Hippocampal formation (tissue), 2 donors: ENCODE measurements at places on chromosomes 7 and 10.

GRCh38 chr7:150923802-150924201, 54.3 kb downstream of the KCNH2 start:
- no peak for DNase-seq

DNA sequence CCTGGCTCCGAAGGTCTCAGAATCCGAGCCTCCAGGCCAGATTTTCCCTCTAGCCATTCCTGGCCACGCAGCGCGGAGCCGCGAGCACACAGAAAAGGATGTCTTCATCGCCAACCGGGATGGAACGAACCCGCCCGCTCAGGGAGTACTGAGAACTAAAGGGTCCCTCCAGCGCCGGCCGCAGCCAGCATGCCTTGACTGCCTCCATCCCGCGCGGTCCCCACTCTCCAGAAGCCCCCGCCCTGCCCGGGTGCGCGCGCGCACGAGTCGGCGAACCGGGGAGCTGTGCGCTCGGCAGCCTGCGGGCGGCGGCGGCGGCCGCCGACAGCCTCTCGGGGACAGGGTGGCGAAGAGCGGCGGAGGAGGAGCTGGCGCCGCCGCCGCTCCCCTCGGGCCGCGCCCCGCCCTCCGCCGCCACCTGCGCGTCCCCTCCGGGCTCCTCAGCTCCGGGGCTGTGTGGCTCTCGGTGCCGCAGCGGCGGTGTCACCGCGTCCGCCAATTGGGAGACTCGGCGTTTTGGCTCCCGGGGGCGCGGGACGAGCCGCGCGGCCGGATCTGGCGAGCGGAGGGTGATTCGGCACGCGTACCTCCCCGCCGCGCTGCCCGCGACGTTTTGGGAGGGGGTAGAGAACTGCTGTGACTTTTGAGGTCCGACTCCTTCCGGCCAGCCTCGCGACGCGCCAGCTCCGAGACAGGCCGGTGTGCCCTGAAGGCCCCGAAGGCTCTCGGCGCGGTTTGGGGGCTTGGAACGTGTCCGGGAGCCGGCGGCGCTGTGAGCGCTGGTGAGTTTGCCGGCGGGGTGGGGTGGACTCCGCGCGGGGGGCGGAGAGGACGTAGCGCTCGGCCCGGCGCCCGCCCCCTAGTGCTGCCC, 453 bp upstream of the GALNT17 start:
- DNase-seq, result peak; percentile 33

DNA sequence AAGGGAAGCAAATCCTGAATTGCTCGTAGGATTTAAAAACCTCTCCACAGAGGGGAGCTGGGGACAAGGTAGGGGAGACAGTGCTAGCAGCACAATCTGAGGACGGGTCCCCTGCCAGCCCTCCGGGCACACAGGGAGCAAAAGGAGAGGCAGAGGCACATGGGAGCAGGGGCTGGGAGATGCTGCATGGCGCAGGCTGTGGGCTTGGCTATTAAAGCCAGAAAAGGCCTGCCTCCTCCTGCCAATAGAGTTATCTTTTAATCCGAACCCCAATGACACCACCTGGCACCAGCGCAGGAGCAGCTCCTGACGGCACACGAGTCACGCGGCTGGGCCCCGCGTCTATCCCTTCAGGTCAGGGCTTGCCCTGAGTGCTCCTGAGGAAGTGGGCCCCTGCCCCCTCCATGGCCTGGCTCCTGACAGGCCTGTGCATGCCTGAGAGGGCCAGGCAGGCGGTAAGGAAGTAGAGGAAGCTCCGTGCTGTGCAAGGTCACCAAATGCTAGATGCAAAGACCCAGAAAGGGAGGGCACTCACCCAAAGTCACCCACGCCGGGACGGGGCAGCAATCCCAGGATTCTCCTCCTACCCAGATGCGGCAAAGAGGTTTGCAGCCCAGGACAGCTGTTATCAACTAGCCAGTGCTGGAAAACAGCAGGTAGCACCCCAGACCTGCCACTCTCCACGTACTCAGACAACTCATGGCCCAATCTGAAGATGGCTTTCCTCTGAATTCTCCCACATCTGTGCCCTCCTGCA, 28.1 kb downstream of the DLG5 start:
- no peak for DNase-seq

DNA sequence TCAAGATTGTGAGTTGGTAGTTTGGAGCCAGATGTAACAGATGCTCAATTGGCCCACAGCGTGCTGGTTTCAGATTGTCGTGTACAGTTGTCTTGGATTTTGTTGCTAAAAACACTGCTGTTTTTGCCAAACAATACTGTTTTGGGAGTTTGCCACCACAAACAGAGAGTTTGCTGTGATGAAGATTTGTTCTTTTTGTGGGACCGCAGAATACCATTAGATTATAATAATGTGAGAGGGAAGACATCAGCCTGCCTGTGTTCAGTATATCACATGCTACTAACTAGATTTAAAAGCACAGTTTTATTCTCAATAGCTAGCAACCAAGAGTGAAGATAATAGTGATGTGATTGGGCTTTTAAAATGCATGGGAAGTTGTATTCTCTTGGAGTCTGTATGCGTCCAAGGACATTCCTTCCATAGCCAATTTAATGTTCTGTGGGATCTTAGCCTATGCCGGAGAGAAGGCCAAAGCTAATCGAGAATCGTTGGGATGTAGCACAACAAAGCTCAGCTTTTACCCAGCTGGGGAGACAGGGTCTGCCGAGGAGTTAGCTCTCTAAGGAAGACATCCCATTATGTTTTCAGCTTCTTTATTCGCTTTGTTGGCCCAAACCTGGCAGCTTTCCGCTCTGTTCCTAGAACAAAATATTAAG, 18.7 kb upstream of the ITGA8 start:
- DNase-seq, result no peak
